ENCODE measurements at places on chromosomes 3 and 15.

DNA sequence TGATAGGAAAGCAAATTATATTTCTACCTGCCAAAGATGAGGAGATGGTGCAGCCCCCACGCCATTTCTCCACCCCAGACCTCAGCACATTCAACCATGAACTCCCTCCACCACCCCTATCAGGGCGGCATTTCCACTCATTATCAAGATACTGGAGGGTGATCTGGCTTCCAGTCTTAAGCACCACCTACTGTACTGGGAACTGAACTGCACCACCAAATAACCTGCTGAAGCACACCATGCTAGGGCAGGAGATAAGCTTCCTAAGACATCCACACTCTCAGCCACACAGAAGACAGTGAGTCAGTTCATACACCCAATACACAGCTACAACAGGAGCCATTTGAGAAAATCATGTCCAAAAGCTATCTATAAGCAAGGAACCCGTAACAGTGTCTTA lies 98.8 kb downstream of the FGF7 start:
- DNase-seq = no peak

DNA sequence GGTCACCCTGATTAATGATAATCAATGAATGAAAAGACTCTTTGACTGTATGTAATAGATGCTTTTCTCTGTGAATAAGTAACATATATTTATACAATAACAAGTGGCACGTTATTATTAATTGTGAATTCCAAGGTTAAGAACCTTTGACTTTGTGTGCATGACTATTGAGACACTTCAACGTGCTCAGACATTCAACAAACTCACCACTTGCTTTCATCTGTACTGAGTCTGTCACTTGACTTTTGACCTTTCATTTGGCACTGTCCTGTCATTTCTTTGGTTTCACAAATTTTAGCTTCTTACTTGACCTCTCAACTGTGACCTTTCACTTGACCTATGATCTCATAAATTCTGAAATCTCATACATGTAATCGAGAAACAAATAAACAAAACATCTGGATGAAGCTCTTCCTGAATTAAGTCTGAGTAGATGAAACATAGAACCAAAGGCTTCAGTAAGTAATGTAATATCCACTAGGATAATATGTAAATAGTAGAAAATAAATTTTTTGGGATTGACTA lies 426.8 kb downstream of the MECOM start:
- DNase-seq = no peak

- DNase-seq = no peak
Measured at GRCh38 chr15:101795455-101795854, 7.9 kb upstream of the OR4F6 start.

GRCh38 chr15:95075792-95076677 lies 844.7 kb downstream of the MCTP2 start:
- DNase-seq = no peak

DNA sequence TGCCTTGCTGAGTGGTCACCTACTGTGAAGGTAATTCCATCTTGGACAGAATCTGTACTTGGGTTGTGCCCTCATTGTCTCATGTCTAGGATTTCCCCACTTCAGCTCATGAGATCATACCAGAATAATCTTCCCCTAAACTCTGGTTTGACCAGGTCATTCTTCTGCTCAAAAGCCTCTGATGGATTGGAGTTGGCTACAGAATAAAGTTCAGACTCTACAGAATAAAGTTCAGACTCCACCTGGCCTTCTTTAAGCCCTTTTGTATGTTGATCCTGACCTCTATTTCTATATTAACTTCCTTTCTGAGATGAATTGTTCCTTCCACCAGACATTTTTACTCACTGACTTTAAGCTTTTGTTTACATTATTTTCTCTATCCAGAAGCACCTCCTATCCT lies 6.4 kb upstream of the GLCE start:
- no peak for DNase-seq

DNA sequence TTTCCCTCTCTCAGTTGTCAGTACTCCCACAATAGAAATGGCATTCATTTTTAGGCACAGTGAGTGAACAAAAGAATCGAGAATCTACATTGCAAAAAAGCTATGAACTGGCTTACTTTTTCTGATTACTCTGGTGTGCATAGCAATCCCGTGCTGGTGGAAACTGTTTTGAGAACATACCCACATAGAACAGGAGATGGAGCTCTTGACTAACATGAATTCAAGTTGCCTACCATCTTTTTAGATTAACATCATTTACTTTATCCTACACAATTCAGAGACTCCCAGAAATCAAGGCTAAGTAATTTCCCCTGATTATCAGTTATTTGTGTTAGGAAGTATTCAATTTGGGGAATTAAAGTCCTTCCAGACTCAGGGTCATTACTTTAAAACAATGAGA lies 326.6 kb downstream of the ARPP21 start:
- no peak for DNase-seq

DNA sequence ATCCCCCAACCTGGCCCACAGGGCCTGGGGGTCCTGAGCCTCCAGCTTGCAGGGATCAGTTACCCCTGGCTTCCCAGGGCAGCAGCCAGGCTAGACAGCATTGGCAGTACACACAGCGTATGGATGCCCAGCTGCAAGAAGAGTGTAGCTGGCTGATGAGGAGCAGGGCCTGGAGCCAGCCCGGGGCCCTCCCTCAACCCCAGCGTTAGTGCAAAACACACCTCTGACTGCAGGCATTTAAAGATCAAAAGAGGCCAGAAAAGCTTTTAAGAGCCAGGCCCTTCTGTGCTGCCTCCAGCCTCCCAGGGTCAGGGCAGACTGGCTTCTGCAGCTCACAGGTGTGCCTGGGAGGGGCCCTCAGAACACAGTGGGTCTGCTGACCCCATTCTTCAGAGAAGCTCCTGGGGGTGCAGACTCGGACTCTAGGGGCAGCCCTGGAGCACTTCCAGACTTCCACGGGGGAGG lies 110.6 kb downstream of the ETFA start:
- no peak for DNase-seq

DNA sequence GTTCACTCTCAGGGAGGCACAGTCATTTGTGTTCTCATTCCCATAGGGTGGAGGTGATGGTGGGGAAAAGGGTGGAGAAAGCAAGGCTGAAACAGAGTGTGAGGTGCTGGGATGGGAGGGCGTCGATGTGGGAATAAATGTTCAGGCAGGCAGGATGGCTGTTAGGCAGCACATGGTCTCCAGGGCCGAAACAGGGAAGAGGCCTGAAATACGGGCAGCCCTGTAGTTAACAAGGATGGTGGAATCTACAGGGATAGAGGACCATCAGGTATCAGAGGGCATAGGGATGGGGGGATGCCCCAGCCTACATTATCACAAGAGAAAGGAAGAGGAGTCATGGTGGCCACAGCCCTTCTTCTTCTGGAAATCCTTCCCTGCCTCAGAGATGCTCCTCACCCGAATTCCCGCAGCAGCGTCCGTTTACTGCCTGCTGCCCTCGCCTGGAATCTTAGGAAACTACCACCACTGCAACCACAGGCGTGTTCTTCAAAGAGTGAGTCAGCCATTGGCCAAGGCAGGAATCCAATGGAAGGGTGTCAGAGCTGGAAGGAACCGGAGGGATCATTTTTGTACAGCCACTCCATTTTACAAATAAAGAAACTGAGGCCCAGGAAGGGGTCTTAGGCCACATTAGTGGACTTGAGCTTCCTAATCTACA lies 49.7 kb upstream of the POMGNT2 start:
- peak; percentile 92 for DNase-seq

GRCh38 chr3:130662501-130662996 lies 84.1 kb downstream of the PIK3R4 start:
- DNase-seq = peak; percentile 26

- DNase-seq = no peak
Measured at GRCh38 chr3:32384938-32385337, 6.7 kb upstream of the CMTM7 start.
